CD14-positive monocyte (primary cell): ENCODE measurements at places on chromosomes 7 and 10.
A peak's percentile ranks its signal among the peaks of the same experiment; 100 is the strongest.

DNA sequence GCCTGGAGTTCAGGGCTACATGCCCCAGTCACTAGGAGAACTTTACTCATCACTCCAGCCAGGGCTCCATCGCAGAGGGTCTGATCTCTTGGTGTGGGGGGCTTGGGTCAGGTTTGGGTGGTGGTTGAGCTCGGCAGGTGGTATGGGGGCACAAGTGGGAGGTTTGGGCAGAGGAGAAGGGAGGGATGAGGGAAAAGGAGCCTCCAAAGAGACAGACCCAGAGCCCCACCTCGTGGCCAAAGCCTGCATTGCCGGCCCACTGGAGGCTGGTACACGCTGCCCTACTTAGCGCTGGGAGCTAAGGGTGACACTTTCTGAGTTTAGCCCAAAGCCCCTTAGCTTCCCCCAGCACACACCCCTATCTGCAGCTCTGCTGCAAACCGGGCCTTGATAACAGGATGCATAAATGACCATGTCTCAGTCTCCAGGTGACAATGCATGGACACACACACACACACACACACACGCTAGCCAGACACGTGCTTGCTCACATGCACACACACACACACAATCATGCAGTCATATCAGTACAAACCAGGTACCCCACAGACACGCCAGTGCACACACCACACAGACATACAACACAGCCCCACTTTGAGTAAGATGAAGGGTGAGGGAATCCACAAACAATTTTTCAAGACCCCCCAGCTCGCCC lies 14.7 kb downstream of the LZTS2 start:
- DNase-seq: peak; percentile 71

DNA sequence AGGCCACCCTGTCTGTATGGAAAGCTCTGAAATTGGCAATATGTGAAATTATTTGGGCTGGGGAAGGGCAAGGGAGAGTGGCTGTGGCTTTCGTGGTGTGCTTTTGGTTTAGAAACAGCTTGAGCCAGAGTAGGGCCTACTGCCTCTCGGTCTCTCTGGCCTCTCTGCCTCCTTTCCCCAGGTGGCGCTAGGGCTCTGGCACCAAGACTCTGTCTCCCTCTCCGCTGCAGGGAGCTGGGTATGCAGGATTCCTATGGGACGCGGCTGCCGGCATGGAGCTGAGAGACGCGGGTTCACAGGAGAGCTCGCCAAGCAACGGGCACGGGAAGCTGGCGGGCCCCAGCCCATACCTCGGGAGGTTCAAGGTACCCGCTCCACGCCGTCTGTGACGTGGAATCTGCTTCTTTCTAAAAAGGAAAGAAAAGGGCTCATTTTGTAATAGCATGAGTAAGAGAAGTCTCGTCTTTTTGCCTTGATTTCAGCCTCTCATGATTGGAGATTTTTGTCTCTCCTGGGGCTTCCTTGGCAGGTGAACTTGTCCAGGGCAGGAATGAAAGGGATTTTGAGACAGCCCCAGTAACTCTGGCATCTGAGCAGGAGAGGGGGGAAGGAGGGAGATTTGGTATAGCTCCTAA lies 105.1 kb upstream of the ANLN start:
- DNase-seq: peak; percentile 63

DNA sequence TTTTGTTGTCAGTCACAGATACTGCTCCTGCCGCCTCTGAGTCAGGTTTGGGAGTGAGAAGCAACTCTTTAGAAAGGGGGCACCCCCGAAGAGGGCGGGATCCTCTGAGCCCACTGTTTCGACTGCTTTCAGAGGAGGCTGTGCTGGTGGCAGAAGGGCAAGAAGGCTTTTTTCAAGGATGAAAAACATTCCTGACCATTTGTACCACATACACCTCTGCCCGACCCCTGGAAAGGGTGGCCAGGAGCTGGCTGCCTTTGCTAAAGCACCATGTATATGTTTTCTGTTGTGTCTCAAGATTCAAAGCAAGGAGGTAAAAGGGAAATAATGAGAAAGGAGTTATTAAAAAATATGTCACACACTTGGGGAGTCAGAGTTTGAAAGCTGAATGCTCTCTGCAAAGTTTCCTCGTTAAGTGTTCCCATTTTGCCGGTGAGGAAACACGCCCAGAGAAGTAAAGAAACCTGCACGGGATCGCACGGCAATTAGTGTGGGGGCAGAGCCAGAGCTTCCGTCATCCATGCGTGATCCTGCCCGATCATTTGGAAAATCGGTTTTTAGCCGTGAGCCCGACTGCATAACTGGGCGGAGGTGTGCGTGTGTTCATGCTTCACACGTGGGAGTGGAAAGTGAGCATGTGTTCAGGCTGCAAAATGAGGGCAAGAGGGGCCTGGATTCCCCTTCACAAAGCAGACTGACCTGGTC lies 163.2 kb downstream of the ADAM12 start:
- DNase-seq: no peak

DNA sequence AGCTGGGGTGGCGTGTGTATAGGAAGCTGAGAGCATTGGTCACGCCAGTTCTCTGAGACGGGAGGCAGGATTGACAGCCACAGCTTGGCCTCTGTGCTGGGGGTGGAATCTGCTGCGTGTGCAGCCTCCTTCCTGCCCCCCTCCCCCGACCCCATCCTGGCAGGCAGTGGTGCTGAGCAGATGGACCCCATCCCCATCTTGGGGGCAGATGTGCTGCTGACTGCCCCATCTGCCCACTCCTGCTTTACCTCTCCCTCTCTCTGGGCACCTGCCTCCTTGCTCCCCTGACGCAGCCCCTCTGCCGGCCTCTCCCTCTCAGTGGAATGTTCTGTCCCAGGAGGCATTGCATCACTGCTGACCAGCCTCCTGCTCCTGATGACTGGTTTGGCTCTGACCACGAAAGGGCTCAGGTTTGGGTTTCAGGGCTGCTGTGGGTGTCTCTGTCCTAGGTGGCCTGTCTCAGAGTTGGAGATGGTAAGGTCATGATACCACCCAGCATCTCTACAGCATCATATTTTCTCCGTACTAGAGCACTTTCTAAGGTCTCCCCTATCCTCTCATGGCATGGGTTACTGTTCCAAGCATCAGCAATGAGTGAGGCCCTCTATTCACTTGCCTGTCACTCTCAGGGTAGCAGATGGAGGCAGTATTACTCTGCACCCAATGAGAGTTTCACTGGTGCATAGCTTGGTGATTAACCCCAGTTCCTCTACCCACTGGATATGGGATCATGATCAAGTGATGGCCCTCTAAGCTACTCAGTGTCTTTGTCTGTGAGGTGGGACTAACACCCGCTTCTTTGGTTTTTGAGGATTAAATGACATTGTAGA lies 81.9 kb downstream of the RBM20 start:
- DNase-seq: no peak

DNA sequence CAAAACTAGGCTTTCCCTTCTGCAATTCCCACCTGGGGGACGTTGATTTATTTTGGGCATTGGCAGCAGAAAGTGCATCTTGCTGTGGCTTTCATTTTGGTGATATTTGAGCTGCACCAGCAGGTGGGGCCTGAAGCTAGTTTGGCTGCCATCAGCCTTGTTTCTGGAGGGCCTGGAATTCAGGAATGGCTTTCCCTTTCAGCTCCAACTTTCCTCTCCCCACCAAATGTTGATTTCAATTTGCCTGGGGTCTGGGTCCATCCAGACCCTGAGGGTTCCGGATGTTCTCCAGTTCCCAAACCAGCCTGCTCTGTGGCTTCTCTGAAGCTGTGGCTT lies 640.4 kb downstream of the TYW1 start:
- DNase-seq: no peak

GRCh38 chr7:134727711-134728110 lies 51.7 kb upstream of the CALD1 start:
- DNase-seq: no peak

DNA sequence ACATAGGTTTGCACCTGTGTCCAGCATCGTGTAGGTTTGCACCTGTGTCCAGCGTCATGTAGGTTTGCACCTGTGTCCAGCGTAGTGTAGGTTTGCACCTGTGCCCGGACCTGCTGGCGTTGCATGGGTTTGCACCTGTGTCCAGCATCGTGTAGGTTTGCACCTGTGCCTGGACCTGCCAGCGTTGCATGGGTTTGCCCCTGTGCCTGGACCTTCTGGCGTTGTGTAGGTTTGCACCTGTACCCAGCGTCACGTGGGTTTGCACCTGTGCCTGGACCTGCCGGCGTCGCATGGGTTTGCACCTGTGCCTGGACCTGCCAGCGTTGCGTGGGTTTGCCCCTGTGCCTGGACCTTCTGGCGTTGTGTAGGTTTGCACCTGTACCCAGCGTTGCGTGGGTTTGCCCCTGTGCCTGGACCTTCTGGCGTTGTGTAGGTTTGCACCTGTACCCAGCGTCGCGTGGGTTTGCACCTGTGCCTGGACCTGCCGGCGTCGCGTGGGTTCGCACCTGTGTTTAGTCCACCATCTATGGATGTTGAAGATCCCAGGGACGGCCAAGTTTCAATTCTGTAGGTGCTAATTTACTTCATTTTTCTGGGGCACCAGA lies 158.0 kb downstream of the WDR37 start:
- no peak for DNase-seq

DNA sequence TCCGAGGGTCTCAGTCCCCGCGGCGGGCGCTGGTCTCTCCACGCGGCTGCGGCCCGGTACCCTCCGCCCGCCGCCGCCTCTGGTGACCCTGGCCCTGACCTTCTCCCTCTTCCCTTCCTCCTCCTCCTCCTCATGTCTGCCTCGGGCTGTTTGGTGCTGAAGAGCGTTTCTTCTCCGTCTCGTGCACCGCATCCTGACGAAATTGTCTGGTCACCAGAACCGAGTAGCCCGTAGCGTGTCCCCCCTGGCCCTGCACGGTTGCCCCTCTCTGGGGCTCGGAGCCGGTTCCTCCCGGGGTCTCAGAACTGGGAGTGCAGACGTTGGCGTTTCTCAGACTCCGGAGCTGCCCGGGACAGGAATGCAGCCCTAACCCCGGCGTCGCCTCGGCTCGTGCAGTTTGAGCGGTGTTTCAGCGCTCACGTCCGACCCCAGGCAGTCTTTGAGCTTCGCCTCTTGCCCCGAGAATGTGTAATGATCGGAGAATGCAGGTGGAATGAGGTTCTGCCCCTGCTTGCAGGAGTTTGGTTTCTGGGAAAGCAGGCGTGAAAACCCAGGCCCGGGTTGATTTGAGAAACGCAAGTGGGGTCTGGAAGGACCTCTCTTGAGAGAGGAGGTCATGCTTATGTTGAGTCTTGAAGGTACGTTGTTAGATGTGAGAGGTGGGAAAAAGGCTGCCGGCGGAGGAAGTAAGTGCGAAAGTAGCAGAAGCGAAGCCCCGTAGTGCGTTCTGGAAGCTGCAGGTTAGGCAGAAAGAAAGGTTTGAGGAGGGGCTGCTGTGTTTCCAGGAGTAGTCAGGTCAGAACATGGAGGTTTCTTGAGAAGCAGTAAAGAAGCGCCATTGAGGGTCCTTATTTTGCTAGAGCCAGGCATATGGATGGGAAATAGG lies 743 bp downstream of the RBM17 start:
- no peak for DNase-seq

DNA sequence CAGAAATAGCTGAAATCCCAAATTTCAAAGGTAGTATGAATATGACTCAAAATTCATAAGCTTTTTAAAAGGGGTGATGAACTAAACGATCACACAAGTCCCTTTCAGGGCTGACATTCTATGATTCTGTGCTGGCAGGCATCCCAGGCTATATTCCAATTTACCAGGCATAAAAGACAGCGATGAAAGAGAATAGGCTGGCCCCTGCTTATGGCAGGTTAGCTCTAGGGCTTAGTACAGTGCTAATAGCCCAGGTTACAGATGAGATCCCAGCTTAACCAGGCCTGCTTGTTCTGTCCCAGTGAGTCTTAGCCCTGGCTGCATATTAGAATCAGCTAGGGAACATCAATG lies 56.4 kb downstream of the CDHR3 start:
- DNase-seq: no peak

DNA sequence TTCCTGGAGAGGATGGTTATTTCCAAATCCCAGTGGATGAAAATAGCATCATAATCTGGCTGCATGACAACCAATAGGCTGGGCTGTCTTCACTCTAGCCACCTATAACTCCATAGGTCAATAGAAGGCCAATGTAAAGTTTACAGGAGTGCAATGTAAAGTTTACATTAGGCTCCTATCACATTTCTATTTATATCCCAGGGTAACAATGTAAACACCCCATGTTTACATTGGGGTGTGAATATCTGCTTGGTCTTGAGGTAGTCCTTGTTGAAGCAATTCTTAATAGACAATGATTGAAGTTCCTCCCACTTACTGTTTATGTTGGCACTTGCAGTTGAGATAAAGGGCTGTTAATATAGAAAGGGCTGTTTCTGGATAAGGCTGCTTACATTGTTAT lies 21.5 kb downstream of the CH25H start:
- DNase-seq: no peak

DNA sequence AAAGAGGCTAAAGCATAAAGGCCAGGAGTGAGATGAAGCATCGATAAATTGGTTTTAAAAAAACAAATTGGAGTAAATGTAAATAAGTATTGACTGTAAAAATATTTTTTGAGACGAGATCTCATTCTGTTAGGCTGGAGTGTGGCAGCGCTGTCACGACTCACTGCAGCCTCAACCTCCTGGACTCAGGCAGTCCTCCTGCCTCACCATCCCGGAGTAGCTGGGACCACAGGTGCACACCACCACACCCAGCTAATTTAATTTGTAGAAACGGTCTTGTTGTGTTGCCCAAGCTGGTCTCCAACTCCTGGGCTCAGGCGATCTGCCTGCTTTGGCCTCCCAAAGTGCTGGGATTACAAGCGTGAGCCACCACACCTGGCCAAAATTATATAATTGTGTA lies 17.8 kb downstream of the HNRNPA2B1 start:
- no peak for DNase-seq

DNA sequence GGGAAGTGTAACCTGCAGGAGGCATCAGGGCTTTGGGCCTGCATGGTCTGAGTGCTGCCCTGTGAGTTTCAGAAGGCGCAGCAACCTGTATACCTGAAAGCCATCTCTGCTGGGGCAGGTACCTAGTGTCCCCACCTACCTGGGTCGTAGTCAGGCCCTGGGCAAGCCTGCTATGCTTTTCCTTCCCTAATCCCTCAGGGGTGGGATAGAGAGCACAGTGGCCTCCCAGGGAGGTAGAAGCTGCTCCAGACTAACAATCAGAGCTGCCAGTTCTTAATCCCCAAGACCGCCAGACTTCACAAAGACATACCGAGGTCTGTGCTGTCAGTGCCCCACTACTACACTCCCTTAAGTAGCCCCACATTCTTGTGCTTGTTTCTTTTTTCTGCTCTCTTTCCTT lies 52.0 kb downstream of the PTEN start:
- no peak for DNase-seq

- peak; percentile 59 for DNase-seq
Measured at GRCh38 chr10:20017961-20018360, 201.7 kb downstream of the PLXDC2 start.
